ENCODE measurements at places on chromosomes 3 and 15.

- no peak for DNase-seq
These were observed 214.9 kb upstream of the IL12A start for GRCh38 chr3:159773706-159774105.

- no peak for DNase-seq
These were observed 9.0 kb downstream of the MAPKBP1 start for GRCh38 chr15:41783296-41783695.

DNA sequence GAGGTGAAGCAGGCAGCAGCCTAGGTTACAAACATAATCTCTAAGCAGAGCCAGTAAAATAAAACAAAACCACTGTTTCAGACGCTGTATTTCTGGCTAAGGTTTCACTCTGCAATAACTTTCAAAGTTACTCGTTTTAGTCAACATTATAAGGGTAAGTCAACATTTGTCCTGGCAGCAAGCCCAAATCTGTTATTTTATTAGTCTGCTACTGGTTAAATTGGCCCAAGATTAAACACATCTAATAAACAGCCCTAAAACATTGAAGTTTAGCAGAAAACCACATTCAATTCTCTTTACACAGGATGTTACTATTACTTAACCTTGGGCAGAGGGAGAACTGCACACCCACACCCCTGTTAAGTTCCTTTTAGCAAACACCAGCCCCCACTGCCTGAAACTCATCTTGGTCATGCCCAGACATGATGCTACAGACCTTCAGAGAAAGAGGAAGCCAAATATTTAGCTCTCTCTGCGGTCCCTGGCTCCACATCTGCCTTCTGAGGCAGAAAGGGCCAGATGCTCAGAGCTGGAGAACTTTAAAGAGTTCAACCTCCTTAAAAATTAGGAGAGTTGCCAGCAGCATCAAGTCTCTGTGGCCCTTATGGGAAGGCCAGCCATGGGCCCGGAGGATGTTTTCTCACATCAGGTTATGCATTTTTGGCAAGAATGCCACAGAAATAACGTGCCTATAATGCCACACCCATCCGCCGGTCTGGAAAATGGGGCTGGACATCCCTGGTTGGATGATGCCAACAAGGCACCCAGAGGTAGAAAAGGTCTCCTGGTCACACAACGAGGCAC is 17.9 kb downstream of the ARHGEF3 start:
- DNase-seq, result peak; percentile 61

DNA sequence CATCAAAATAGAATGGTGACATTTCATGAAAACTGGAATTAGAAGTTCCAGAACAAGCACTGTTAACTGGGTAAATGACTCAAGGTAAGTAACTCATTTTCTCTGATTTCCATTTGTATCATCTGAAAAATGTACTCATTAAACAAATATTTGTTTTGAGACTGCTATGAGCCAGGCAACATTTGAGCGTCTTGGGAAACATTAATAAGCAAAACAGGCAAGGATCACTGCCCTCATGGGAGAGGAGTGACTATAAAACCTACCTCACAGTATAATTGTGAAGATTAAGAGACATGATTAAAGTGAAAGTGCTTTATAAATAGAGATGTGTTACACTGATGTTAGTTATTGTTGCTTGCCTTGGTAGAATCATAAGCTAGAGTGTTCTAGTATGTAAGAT is 711.8 kb upstream of the UBE2E2 start:
- DNase-seq, result no peak

DNA sequence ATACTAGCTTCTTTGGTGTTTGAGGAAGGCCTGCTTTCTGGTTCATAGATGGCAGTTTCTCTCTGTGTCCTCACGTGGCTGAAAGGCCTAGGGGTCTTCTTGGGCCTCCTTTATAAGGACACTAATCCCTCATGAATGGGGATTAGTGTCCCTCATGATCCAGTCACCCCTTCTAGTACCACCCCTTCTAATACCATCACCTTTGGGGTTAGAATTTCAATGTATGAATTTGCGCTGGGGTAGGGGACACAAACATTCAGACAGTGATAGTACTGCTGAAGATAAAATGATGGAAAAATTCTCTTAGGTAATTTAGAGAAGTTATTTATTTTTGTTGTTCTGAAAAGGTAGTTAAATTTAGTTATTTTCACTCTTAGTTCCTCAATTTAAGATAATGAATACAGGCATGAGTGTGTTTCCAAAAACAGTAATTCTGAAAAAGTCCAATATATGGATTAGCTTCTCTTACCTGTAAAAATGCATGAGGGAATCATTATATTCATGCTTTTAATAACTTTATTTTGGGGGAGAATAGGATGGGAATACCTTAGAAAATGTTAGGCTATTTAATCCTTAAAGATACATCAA is 103.6 kb downstream of the FNDC3B start:
- no peak for DNase-seq

Measured in effector CD4-positive, alpha-beta T cell (primary cell).